Endothelial cell of umbilical vein (primary cell): ENCODE measurements at places on chromosomes 2 and 18.

DNA sequence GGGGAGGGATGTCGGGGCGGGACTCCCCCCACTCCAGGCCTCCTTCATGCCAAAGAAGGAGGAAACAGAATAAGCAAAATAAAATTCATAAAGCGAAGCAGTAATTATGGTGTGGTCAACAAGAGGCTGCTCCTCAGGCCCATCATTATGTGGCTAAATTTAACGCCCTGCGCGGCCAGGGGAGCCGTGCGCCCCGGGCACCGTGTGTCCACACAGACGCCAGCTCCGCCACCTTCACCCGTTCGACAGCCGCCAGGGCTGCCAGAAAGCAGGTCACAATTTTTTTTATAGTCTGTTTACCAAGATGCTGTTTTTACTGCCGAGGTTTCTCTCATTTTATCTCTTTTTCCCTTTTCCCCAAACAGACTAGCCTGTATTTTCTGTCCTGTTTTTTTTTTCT is 31.0 kb downstream of the NHEJ1 start:
- no peak for DNase-seq

DNA sequence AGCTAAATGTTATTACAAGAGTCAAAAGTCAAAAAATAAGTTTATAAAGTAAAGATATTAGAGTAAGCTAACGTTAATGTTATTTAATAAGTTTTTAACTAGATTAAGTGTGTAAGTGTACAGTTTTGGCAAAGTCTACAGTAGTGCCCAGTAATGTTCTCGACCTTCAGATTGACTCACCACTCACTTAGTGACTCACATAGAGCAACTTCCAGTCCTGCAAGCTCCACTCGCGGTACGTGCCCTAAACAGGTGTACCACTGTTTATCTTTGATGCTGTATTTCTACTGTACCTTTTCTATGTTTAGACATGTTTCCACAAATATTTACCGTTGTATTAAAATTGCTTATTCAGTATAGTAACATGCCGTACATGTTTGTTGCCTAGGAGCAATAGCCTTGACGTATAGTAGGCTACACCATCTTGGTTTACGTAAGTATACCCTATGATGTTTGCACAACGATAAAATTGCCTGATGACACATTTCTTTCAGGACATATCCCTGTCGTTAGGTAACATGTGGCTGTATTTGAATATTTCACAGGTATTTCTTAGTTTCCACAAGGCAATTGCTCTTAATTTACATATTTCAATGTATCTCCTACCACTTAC is 1641.9 kb upstream of the PIK3C3 start:
- DNase-seq, result no peak

GRCh38 chr2:17981936-17982335 is 103.5 kb downstream of the KCNS3 start:
- DNase-seq, result no peak

DNA sequence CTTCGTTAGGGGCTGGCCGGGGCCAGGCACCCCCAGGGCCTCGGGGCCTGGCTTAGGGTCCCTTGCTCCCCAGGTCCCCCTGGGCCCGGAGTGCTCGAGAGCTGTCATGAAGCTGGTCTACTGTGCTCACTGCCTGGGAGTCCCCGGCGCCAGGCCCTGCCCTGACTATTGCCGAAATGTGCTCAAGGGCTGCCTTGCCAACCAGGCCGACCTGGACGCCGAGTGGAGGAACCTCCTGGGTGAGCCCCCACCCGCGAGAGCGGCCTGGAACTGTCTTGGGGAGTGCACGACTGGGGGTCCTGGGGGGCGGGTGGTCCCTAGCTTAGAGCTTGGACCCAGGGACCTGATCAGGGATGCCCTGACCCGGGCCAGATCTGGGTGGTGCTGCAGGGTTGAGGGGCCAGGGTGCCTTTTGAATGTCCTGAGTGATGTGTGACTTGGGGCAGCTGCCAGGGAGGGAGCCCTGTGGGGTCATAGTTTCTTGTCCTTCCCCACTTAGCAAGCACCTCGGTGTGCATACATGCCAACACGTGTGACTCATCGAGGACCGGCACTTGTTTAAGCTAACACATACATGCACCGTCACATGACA is 27.9 kb downstream of the GPC1 start:
- DNase-seq, result no peak

DNA sequence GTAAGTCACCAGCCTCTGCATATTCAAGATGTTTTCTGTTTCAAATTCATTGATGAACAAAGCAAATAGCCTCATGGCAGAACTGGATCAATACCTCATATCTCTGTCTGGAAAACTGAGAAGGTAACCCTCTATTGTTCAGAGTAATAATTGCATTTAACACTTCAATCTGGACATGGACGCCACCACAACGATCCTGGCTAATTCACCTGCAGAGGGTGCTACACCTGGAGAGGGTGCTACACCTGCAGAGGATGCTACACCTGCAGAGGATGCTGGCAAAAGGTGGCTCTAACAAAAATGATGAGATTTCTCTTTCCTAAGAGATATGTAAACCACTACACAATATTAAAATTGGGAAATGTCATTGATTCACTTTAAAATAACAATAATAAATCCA is 183.1 kb upstream of the HNRNPA3 start:
- DNase-seq, result no peak

DNA sequence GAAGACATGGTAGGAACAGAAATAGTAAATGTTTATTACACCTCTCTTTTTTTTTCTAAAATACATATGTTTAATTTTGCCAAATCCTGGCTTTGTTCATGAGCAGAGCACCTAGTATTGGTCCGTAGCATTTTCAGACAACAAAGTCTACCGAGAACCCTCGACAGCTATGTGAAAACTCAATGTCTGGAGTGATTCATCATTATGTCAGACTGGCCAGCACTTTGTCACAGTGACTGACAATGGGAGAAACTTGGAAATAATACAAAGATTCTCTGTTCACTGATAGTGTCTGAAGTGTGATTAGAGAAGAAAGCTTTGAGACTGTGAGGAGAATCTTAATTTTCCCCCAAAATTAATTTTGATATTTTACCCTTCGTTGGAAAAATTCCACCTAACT is 143.0 kb downstream of the HNMT start:
- peak; percentile 11 for DNase-seq

DNA sequence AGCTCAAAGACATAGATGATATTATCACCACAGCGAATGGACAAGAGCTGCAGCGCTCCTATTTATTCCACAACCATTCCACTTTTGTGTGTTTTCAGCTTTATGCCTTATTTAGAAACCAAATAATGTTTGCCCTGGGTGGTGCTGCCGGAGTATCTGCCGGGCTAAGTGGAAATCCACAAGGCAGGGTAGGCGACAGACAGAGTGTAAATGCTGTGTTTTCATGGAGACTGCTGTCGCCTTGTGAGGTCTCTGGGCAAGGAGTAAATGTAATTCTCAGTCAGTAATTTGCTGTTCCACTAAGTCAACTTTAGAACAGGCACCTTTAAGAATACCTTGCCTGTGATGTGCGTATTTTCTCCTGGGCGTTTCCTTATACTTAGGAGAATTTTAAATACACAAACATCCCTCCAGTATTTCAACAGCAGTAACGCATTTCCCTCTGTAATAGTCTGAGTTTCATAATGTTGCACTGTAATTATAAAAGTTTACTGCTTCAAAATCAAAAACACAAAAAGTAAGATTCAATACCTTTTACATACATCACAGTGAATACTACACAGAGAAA is 60.9 kb downstream of the COBLL1 start:
- no peak for DNase-seq

DNA sequence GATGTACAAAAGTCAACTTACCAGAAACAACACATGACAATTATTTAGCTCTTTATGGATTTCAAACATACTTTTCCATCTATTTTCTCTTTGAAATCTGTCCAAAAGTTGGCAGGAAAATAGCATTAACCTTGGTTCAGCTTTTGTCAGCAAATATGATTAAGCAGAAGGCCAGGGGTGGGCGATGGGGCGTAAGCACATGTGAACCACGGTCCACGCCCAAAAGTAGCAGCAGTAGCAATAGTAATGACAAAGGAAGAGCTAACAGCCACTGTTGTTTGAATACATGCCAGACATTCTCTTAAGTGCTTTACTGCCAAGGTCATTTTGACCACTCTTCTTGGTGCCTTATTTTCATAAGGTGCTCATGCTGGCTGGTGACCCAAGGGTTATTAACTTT is 73.5 kb downstream of the ANTXR1 start:
- DNase-seq, result no peak

DNA sequence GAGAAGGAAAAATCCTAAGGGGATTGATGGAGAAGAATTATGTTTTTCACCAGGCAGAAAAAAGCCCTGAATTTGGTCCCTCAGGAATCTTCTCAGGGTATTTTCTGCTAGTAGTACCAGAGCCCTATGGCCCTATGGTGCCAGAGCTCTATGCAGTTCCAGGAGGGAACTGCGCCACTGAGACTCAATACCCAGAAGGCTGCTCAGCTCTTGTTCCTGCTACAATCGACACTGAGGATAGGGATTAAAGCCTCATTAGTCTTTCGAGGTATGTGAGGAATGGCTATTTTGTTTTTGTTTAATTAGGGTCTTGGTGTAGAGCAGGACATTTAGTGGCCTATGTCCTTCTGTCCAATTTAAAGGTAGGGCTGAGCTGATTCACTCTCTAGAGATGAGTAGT is 21.7 kb upstream of the PPP3R1 start:
- no peak for DNase-seq

DNA sequence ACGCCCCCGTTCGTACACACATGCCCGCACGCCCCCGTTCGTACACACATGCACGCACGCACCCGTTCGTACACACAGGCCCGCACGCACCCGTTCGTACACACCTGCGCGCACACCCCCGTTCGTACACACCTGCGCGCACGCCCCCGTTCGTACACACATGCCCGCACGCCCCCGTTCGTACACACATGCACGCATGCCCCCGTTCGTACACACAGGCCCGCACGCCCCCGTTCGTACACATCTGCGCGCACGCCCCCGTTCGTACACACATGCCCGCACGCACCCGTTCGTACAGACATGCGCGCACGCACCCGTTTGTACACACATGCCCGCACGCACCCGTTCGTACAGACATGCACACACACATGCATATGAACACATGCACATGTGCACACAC is 45.7 kb downstream of the SPP2 start:
- no peak for DNase-seq
